ENCODE measurements at places on chromosomes 5 and 9.

DNA sequence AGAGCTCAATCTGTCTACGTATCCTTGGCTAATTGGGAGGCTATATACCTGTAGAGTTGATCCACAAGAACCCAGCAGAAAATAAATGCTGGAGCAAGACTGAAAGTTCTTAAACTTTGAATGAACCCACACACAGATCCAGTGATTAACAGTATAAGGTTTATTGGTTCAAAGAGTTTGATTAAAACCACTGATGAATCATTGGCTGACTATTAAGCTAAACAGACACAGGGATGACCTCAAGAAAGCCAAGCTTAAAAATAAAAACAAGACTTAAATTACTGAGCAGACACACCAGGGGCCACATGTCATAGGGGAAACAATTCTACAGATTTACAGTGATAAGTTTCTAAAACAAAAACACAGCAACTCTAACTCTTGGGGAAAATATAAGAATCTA lies 163.6 kb downstream of the SPATA31D1 start:
- no peak for DNase-seq

- no peak for DNase-seq
Measured at GRCh38 chr9:117095081-117095480, 319.8 kb downstream of the ASTN2 start.

GRCh38 chr5:78922879-78923621 lies 62.1 kb downstream of the ARSB start:
- no peak for DNase-seq

DNA sequence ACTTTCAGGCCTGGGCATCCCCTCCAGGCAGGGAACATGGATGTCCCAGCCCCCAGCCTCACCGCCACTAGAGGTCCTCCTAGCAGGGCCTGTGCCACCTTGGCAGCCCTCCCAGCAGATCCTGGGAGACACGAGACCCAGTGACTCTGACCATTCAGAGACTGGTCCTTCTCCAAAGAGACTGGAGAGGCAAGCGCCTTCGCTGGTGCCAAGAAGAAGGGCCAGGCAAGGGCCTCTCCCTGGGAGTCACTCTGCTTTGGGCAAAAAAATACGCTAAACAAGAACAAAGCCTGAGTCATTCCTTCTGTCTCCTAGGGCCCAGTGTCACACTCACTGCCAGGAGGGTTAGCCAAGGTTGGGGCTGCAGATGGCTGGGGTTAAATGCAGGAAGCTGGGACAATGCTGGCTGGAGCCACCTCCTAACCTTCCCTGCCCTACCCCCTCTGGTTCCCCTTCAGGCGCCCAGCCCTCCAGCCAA lies 35.3 kb upstream of the SMIM23 start:
- no peak for DNase-seq

- DNase-seq: no peak
Measured at GRCh38 chr5:143402017-143402552, 1.4 kb downstream of the NR3C1 start.

Data from CD4-positive, CD25-positive, alpha-beta regulatory T cell (primary cell).